ENCODE measurements at places on chromosomes 4 and X.

GRCh38 chr4:65668201-65669089 lies 1.8 kb downstream of the EPHA5 start:
- no peak for DNase-seq

DNA sequence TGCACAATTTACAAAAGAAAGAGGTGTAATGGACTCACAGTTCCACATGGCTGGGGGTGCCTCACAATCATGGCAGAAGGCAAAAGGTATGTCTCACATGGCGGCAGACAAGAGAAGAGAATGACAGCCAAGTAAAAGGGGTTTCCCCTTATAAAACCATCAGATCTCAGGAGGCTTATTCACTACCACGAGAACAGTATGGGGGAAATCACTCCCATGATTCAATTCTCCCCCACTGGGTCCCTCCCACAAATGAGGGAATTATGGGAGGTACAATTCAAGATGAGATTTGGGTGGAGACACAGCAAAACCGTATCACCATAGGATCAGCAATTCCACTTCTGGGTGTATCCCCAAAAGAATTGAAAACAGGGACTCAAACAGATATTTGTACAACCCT lies 97.5 kb upstream of the STX18 start:
- no peak for DNase-seq

GRCh38 chr4:126790633-126791032 lies 842.1 kb upstream of the INTU start:
- DNase-seq = no peak

GRCh38 chrX:1596676-1597344 lies 5.4 kb downstream of the AKAP17A start:
- no peak for DNase-seq

DNA sequence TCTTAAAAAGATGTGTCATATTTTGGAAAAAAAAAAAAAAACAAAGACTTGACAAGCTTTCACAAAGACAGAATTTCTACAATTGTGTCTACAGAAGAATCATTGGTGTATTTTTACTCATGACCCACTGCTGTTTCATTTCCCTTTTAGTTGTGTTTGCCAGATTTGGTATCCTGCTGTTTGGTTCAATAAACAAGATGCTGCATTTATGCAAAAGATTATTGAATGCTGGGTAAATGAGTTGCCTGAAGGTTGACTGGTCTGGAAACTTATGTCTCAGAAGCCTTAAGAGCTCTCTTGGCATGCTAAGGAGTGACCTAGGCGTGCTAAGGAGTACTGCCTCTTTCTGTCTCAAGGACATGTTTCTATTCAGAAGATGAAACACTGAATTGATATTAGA lies 64.9 kb upstream of the NPY2R start:
- DNase-seq = no peak

GRCh38 chrX:135984791-135985156 lies 461 bp upstream of the SLC9A6 start:
- DNase-seq = no peak

DNA sequence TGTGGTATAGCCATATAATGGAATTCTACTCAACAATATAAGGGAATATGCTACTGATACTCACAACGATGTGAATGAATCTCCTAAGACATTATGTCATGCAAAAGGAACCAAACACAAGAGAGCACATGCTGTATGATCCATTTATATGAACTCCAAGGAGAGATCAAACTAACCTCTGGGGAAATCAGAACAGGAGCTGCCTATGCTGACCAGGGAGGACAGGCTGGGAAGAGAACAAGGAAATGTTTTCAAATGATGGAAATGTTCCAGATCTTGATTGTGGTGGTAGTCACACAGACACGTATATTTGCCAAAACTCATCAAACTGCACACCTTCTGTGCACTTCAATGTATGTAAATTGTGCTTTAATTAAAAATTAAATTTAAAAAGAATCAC lies 175.3 kb downstream of the BCOR start:
- DNase-seq = no peak

GRCh38 chr4:154807042-154807630 lies 26.1 kb downstream of the RBM46 start:
- DNase-seq = no peak

GRCh38 chr4:171288816-171289432 lies 524.3 kb upstream of the GALNTL6 start:
- DNase-seq = no peak

GRCh38 chr4:70114096-70114495 lies 39.9 kb upstream of the PRR27 start:
- DNase-seq = no peak

DNA sequence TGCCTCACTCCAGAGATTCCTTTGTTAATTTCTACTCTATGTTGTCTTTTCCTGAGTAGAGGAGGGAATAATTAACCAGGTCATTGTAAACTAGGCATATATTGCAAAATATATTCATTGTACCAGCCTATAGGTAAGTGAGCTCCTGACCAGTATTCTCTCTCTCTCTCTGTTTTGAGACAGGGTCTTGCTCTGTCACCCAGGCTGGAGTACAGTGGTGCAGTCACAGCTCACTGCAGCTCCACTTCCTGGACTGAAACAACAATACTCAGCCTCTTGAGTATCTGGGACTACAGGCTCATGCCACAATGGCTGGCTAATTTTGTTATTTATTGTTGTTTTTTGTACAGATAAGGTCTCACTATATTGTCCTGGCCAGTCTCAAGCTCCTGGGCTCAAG lies 198.3 kb downstream of the ARAP2 start:
- no peak for DNase-seq

DNA sequence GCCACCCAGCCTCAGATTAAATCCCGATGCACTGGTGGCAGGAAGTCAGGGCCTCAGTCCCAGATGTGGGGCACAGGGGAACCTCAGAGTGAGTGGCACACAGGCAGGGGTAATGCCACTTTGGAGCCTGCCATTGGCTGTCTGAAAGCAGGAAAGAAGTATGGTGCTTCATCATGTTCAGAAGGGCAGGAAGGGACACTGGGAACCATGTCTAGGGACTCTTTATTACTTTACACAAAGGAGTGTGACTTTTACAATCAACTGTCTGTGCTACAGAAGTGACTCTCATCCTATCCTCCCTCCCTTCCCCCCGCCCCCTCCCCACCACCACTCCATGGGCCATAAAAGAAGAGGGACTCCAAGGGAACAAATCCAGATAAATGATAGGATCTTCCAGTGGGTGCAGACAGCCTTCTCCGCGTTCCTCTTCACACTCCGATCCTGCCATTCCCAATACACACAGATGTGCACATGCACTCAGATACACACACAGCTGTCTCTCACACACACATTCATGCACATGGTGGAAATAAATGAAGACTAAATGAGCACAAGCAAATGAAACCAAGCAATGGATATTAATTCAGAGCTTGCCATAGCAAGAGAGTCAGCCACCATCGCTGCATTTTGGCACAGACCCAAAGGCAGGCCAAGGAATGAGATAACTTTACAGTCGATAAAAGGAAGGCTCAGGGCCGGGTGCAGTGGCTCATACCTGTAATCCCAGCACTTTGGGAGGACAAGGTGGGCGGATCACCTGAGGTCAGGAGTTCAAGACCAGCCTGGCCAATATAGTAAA lies 2.5 kb upstream of the TMEM154 start:
- DNase-seq = no peak

- no peak for DNase-seq
Observed at GRCh38 chr4:41304221-41304620, 47.5 kb downstream of the UCHL1 start.

GRCh38 chr4:120317713-120318112 lies 251.1 kb upstream of the MAD2L1 start:
- no peak for DNase-seq

DNA sequence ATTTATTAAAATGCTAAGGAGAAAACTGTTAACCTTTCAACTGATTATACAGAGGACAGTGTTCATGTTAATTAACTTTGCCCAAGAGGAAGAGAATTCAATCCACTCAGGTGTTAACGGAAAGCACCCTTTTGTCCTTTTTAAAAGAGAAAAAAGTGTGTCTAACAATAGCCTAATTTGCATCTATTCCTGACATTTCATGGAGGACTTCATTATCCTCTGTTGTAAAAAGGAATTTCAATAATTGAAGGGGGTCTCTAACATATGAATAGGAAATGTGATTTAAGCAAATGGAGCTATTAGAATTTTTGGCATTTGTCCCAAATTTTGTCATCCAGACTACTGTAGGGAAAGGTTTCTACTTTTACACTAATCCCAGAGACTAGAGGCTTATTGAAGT lies 44.6 kb upstream of the GC start:
- DNase-seq = no peak

DNA sequence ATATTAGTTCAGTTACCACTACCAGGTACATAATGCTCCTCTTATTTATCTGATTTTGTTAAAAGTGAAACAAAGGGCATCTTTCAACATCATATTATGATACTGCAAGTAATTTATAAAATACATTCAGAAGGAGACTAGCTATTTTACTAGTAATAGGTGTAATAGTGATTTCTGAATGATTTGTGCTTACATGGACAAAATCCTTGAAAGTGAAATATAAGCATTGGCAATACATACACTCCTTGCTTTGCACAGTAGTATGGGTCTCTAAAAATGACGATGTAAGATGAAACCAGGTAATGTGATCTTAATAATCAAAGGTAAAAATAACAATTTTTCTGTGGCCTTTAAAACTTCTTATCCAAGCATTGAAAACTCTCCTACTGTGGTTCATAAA lies 17.5 kb downstream of the MTHFD2L start:
- no peak for DNase-seq

GRCh38 chr4:650461-650860 lies 23.6 kb downstream of the ATP5ME start:
- no peak for DNase-seq

All from stimulated activated CD4-positive, alpha-beta T cell treated with anti-CD3 and anti-CD28 coated beads, Interleukin-4, amount 100 ng/mL, for 4 hours (primary cell).